ENCODE measurements at places on chromosomes 1 and 21.

GRCh38 chr1:48817505-48818114, 40.9 kb upstream of the BEND5 start:
- DNase-seq, result no peak

- no peak for DNase-seq
Observed at GRCh38 chr1:182604175-182605164, at the start of gene RGS16. RGS16 (minus strand) TSS chr1:182604389; CDS start chr1:182604259, 130 bp downstream.

DNA sequence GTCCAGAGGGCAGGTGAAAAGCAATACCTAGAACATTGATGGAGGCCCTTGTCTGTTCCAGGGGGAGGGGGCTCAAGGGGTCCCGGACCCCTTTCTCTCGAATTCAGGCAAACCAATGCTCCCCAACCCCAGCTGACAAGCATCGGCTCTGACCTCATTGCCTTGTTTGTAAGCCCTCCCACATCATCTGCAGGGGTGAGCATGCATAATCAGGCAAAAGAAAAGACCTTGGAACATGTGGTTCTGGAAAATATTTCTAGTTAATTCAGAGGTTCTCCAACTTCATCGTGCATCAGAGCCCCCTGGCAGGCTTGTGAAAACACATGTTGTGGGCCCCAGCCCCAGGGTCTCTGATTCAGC, 231.3 kb downstream of the TOMM20 start:
- DNase-seq, result no peak

DNA sequence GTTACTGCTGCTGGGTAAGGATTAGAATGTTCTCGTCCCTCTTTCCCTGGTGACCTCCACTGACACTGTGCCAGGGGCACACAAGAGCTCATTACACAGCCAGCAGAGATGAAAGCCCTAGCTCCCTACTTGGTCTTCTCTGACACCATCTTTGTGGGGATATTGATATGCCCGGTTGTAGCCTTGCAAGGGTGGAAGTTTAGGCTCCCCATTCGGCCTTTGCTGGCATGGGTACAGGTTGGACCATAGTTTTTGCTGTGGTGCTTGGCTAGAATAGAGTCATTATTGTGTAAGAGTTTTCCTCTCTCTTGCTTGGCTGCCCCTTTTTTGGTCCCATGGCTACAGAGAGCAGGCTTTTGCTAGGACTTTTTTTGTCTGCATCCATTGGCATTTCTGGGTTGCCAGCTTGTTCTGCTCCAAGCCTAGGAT, 12.3 kb downstream of the RAB4A start:
- DNase-seq, result no peak

GRCh38 chr1:5662744-5663126, 329.5 kb downstream of the NPHP4 start:
- DNase-seq, result no peak

GRCh38 chr21:23578027-23578426, 2029.3 kb downstream of the MRPL39 start:
- no peak for DNase-seq

GRCh38 chr1:40915581-40915980, 53.4 kb upstream of the CITED4 start:
- no peak for DNase-seq

- no peak for DNase-seq
Observed at GRCh38 chr1:99731384-99731783, 35.1 kb downstream of the FRRS1 start.

GRCh38 chr1:15172405-15173259, 19.1 kb downstream of the TMEM51 start:
- DNase-seq, result no peak

DNA sequence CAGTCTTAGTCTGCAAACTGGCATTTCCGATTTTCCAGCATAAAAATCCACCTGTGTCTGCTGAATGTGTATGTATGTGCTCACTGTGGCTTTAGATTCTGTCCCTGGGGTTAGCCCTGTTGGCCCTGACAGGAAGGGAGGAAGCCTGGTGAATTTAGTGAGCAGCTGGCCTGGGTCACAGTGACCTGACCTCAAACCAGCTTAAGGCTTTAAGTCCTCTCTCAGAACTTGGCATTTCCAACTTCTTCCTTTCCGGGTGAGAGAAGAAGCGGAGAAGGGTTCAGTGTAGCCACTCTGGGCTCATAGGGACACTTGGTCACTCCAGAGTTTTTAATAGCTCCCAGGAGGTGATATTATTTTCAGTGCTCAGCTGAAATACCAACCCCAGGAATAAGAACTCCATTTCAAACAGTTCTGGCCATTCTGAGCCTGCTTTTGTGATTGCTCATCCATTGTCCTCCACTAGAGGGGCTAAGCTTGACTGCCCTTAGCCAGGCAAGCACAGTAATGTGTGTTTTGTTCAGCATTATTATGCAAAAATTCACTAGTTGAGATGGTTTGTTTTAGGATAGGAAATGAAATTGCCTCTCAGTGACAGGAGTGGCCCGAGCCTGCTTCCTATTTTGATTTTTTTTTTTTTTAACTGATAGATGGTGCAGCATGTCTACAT, 2.5 kb upstream of the OLFML3 start:
- no peak for DNase-seq

- no peak for DNase-seq
Observed at GRCh38 chr1:16461681-16462080, 21.2 kb downstream of the NECAP2 start.
